ENCODE measurements at places on chromosomes 12 and 14. TPM values are rescaled to one million over a fixed set of nuclear protein-coding genes. Genes with fewer than 3 reads are reported as not detected.

The TSHR gene
- total RNA-seq = 0.98 TPM

DNA sequence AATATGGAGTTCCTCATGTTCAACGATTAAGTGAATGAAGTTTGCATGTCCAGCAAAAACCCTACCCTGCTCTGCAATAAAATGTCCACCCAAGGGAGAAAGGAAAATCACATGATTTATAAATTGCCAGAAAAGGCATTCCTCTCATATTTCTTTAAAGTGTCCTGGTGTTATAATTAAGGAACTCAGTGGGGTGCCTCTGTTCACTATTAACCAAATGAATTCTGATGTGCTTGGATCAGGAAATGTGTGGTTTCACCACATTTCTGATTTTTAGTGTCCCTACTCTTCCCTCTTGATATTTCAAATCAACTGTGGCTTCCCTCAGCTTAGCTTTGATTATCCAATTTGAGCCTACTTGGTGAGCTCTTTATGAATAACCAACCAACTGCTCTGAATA, 208.1 kb downstream of the PHLDA1 start:
- DNase-seq = no peak

DNA sequence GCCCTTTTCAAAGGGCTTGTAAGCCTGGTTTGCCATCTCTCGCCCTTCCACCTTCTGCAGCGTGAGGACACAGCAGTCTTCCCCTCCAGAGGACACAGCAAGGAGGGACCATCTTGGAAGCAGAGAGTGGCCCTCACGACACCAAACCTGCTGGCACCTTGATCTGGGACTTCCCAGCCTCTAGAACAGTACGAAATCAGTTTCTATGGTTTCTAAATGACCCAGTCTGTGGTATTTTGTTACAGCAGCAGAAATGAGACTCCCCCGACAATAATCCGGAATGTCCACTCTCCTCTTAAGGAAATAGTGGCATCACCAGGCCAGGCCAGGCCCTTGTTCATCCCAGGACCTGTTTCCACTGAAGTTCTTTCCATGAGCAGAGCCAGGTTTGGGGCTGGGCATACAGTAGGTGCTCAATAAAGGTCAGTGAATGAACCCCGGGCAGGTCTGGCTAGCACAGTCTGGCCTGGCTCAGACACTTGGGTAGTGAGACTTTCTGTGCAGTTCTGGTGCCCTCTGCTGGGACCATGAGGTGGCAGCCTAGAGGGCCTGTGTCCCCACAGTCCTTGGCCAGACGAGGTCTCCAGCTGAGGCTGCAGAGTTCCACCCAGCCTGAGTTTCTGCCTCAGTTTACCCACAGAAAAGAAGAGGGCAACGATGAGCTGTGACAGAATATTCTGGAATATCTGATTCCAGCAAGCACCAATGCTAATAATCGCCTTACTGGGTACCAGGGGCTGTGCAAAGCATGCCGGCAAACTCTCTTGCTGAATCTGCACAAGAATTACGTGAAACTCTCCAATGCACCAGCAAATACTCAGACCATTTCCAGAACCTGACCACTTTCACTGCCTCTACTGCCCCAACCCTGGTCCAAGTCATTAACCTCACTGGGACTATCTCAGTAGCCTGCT, 14.0 kb downstream of the ABCB9 start:
- peak; percentile 75 for DNase-seq

DNA sequence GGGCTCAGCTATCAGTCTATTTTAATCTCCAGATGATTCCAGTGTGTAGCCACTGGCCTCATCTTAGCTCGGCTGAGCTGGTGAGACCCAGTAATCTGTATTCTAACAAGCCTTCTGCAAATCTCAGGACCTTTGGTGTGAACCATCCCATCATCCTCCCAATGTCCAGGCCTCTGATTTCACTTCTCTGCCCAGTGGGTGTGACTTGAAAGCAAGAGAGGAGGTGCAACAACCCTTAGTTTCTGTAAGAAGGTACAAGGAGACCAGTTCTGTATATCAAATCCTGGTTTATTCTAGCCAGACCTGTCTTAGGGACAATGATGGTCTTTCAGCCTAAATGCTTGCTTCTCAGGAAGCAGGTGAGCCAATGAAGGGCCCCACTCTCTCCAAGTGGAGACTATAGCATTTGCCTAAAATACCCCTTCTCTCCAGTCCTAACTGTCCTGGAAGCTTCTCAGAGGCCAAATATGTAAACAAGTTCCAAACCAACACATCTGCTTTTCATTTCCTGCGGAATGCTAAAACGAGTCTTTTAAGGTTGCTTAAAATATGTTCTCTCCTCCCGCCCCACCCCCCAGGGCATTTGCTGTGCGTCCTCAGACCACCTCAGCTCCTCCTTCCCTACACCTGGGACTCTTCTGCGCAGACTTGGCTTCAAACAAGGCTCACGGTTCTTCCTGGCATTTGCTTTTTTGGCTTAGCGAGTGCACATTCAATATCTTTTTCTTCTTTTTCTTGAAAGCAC, 78.4 kb upstream of the FUT8 start:
- DNase-seq = peak; percentile 36

GRCh38 chr14:78088916-78089315, 81.3 kb upstream of the NRXN3 start:
- no peak for DNase-seq

The BATF gene
- 3.7 TPM for total RNA-seq

The ZFHX2 gene
- total RNA-seq = 4.9 TPM

- no peak for DNase-seq
Observed at GRCh38 chr12:88202500-88202899, 60.4 kb downstream of the TMTC3 start.

- DNase-seq = no peak
Observed at GRCh38 chr12:27437839-27438238, 8.7 kb upstream of the SMCO2 start.

The ASB2 gene
- total RNA-seq = 3.7 TPM

- DNase-seq = no peak
Observed at GRCh38 chr12:18373181-18373580, 111.9 kb downstream of the PIK3C2G start.

DNA sequence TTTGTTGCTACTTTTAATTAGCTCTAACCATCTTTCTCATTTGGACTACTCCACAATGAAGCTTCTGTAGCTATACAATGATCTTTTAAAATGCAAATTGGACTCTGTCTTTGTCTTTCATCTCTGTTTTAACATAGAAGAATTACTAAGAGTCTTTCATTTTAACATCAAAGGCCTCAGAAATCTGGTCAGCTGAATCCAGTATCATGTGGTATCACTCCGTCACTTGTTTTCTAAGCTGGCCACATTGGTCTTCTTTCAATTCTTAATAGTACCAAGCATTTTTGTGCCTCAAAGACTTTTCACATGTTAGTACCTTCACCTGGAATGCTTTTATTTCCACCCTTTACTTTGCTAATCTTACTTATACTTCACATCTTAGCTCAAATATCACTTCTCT, 95.5 kb upstream of the SLC16A7 start:
- DNase-seq = no peak

DNA sequence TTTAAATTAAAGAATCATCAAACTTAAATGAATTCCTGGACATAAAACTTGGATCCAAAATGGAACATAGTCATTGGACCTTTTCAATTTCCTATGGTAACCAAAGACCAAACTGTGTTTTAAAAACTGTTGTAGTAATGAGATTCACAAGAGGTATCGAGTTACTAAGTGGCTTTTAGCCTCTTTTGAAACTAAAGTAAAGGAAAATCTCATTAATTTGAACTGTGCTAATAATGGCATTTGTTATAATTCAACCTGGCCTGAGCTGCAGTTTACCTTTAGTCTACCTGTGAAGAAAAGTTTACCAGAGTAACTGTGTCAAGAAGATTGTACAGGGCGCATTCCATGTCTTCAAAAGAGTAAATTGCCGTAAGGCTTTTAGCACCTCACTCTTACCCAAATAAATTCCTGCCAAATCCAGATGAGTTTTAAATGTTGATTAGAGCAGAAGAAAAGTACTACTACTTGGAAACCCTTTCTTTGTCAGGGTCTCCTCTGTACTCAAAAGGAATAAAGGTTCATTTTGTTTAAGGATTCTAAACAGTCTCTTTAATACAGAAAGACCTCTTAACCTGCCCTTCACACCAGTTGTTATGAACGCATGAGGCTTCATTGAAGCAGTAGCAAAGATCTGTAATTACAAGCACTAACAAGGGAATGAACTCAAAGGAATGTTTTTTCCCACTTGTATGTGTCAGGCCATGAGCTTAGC, 17.1 kb upstream of the MED13L start:
- DNase-seq = no peak

DNA sequence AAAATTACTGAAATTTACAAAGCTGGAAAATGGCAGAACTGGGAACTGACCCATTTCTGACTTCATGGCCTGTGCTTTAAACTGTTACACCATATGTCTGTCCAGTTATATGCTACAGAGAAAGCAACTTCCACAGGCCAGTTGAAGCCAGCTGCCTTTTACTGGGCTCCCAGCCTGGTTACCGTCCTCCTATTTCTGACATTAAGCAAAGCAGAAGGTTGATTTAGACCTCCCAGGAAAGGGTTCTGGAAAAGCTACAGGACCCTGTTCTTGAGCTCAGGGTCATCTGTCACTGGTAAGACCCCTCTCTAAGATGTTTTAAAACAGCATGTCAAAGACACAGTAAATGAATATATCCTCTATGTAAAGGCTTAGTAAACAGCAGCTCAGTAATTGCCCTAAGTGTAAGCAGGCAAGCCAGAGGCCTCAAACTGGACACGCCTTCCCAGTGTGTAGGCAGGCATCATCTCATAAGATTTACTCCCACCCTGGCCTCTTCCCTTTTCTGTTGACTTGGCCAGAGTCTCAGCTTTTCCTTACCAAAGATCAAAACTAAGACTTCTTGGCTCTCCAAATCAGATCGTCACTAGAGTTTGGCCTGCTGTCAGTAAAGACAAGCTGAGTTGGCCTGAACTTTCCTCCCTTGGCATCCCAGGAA, 55.4 kb upstream of the RNU6-8 start:
- DNase-seq = no peak

The SGPP1 gene
- 20.9 TPM for total RNA-seq

The HAL gene
- total RNA-seq = 0.88 TPM

The KLHL33 gene
- 0.72 TPM for total RNA-seq

DNA sequence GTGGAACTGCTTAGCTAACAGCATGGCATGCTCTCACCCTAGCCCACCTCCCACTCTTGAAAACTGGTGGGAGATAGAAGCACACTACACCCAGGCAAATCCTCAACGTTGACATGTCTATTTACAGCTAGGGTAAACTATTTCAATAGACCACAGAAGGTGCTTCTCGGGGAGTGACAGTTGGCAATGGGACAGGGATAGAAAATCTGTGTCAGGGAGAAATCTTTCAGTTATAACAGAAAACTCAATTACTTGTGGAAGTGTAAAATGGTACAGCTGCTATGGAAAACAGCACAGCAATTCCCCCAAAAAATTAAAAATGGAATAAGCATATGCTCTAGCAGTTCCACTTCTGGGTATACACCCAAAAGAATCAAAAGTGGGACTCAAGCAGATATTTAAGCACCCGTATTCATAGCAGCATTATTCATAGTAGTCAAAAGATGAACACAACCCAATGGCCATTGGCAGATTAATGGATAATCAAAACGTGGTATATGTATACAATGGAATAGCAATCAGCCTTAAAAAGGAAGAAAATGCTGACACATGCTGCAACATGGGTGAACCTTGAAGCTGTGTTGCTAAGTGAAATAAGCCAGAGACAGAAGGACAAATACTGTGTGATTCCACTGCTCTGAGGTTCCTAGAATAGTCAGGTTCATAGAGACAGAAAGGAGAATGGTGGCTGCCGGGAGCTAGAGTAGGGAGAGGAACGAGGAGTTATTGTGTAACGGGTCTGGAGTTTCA, 92.5 kb downstream of the STAB2 start:
- no peak for DNase-seq

DNA sequence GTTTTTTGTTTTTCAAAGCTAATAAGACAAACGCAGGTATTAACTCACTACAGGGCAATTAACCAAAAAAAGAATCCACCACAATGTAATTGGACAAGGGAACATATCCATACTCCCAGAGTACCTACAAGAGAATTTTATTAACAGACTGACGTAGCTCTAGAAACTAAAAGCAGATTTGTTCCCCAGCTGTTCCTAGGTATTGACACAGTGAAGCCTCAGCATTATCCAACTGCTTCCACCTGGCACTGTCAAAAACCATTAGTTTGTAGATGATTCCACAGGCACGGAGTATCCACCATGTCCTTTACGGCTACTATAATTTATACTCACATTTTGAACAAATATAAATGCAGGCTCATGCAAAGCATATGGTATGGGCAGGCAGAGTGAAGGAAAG, 22.3 kb downstream of the PPM1H start:
- no peak for DNase-seq

DNA sequence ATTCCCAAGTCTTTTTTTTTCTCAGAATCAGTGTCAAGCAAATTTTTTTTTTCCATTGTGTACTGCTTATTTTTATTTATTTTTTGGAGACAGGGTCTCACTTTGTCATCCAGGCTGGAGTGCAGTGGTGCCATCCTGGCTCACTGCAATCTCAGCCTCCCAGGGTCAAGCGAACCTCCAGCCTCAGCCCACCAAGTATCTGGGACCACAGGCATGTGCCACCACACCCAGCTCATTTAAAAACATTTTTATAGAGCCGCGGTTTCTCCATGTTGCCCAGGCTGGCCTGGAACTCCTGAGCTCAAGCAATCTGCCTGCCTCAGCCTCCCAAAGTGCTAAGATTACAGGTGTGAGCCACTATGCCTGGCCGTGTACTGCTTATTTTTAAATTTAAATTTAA, 68.1 kb downstream of the TBC1D30 start:
- DNase-seq = no peak

All from kidney (tissue), 22 donors.